ENCODE measurements at places on chromosomes 12 and 14.
A peak's percentile ranks its signal among the peaks of the same experiment; 100 is the strongest.

GRCh38 chr12:76588881-76589565, 29.5 kb upstream of the OSBPL8 start:
- no peak for DNase-seq

DNA sequence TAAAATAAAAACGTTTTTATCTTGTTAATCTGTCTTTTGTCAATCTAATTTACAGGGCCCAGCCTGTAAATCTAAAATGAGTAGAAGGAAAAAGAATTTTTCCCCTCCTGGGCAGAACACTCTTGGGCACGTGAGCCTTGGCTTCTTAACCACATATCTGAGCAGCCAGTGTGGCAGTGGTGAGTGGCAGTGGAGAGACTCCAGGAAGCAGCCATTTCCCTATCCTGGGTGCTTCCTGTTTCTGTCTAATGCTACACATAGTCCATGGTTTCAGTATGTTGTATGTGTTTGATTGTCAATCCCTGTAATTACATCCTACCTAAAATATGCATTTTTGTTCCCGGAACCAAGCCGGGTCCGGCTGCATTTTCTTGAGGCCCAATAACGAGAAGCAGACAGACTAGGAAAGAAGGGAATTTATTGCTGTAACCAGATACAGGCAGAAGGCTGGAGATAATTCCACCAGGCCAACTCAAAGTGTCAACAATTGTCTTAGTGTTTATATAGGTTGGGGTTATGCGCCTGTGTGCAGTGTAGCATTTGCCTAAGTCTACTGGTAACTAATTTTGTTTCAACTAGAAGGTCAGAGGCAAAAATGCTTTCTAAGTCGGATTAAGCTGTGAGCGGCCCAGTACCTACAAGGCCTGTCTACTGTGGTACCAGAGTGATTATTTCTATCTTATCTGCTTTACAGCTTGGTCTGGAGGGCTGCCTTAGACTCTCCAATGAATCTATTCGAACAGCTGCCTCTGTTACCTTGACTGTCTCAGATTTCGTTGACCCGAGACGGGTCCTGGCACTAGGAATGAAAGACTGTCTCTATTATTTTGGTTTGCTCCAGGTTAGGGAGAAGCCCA, 82.4 kb upstream of the RESF1 start:
- no peak for DNase-seq

DNA sequence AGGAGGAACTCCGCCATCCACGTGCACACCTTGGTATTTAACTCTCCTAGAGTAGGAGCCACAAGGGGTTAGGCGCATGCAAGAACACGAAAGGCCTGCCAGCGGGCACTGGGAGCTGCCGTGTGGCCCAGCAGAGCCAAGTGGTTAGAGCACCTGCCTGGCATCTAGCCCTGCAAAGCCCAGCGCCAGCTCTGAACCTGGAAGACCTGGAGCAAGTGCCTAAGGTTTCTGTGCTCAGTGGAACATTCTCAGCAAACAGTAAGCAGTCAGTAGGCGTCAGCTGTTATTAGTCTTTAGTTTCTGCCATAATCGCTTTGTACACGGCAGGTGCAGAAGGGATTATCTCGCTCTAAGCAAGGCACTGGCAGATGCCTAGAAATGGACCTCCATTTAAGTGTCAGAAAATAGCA, 55.4 kb downstream of the SETD3 start:
- DNase-seq, result no peak

DNA sequence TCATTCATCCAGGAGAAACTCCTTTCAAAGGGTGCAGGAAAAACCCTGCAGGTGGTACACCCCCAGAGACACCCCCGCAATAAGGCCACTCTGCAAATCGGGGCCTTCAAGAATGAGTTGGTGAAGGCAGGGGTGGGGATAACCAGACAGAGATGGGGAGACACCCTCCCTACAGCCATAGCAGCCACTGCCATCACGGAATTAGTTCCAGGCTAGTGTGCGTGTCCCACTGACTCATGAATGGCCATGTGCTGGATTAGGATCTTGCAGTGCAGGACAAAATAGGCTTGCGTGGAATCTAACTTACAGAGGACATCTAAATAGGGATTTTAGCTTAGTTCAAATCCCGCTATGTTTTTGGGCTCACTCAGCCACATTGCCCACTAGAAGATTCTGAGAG, 37.8 kb downstream of the SPRING1 start:
- DNase-seq, result no peak

DNA sequence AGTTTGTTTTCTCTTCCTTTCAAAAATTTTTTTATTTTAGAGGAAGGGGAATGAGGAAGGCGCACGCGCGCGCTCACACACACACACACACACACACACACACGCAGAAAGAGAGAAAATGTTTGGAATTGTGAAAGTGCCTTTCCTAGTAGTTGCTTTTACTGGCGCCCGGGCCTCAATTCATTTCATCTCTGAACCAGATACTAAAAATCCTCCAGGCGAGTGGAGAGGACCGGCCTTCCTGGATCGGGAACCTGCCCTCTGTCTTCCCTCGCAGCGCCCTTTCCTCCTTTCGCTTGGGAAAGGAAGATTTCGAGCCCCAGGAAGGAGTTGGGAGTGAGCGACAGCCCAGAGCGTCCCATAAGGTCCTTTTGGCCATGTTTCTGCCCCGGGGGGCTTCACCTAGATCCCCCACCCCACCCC, 7.8 kb upstream of the TBX3 start:
- no peak for DNase-seq

DNA sequence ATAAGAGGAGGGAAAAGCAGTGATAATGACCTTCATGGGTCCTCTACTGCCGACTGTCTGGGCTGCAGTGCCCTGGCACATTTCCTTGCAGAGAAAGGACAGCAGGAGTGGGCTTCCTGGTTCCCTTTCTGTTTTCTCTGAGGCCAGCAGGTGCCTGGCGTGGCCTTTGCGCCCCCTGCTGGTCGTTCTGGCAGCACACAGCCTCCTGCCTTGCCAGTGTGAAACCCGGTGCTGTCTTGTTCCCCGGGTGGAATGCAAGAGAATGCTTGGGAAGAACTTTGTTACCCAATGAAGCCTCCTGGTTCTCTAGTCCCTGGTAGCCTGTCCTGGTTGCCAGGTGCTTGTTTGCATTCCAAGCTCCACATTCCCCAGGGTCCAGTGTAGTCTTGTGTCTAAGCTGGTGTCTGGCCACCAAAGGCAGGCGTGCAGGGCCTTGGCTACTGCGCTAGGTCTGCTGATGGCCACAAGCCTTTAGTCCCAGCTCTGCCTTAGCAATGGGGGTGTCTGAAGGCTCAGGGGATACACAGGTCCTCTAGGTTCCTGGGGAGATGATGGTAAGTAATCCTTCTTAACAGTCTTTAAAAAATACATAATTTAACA, 1392.4 kb upstream of the TMEM132C start:
- no peak for DNase-seq

GRCh38 chr14:101370593-101371569, 190.4 kb upstream of the DIO3 start:
- DNase-seq, result no peak

- no peak for DNase-seq
These were observed 261.7 kb downstream of the AEBP2 start for GRCh38 chr12:19700969-19701368.

- no peak for DNase-seq
These were observed 1012.5 kb upstream of the TMEM132C start for GRCh38 chr12:127254420-127254955.

- DNase-seq, result no peak
These were observed 103.7 kb downstream of the TBX3 start for GRCh38 chr12:114580306-114580705.

GRCh38 chr12:55780685-55781084, 36.8 kb downstream of the SARNP start:
- no peak for DNase-seq

GRCh38 chr12:6067152-6067916, 57.1 kb downstream of the VWF start:
- no peak for DNase-seq

- no peak for DNase-seq
These were observed 35.8 kb downstream of the GRIN2B start for GRCh38 chr12:13945641-13946040.

GRCh38 chr12:59040656-59041055, 120.4 kb upstream of the LRIG3 start:
- DNase-seq, result peak; percentile 56

DNA sequence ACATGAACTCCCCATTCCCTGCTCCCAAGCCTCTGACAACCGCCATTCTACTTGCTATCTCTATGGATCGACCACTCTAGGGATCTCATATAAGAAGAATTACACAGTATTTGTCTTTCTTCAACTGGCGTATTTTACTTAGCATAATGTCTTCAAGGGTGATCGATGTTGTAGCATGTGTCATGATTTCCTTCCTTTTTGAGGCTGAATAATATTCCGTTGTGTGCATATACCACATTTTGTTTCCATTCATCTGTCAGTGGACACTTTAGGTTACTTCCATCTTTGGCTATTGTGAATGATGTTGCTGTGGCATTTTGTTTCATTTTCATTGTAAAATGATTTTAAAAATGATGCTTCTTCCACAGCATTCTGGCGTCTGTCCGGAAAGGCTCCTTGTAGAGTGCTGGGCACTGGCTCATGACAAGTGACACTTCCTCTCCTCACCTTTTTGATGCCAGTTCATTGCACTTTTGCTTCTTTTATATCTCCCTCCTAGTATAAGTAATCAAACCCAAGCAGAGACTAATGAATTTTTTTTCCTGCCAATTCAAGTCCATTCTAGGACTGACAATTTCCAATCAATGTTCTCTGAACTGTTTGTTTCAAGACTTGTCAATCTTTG, 39.3 kb downstream of the SCN8A start:
- DNase-seq, result no peak

GRCh38 chr14:71242237-71242748, 335.0 kb downstream of the PCNX1 start:
- DNase-seq, result no peak

DNA sequence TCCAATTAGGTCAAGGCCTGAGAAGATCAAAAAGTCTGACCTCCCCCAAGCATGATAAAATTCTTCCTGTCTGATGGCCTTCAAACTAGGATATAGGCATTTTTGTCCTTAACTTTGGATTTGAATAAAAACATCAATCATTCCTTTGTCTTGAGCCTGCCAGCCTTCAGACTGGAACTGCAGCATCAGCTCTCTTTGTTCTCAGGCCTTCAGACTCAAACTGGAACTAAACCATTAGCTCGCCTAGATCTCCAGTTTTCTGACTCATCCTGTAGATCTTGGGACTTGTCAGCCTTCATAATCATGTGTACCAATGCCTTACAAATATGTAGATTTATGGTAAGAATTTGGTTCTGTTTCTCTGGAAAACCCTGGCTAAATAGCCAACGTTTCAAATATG, 721.7 kb downstream of the GALC start:
- no peak for DNase-seq

DNA sequence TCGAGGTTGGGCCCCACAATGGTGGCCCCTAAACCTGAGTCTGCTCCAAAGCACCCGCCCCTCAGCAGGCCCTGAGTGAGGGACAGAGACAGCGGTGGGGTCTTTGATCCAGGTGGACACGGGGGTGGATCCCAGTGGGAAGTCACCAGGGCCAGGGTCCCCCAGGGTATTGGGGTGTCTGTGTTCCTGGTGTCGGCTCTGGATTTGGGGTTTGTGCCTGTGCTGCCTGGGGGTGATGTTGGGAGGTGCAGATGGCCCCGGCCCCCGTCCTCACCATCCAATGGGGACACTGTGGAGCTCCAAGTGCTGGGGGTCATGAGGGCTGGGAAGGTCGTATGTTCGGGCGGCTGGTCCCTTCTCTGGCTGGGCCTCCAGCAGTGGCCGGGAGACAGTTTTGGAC, 354.2 kb downstream of the TMEM121 start:
- DNase-seq, result no peak
